Renal cortical epithelial cell (primary cell): ENCODE measurements at places on chromosomes 7 and 10. TPM values are rescaled to one million over a fixed set of nuclear protein-coding genes. Genes with fewer than 3 reads are reported as not detected.

- DNase-seq: peak; percentile 71
These were observed 36.3 kb downstream of the ARID5B start for GRCh38 chr10:61937631-61938351.

- DNase-seq: peak; percentile 42
These were observed 244.3 kb downstream of the MTERF1 start for GRCh38 chr7:91636129-91636724.

The MSMB gene
- not detected in 2 replicates for total RNA-seq

The LRMDA gene
- total RNA-seq: 8.7 and 11.7 TPM in 2 replicates

DNA sequence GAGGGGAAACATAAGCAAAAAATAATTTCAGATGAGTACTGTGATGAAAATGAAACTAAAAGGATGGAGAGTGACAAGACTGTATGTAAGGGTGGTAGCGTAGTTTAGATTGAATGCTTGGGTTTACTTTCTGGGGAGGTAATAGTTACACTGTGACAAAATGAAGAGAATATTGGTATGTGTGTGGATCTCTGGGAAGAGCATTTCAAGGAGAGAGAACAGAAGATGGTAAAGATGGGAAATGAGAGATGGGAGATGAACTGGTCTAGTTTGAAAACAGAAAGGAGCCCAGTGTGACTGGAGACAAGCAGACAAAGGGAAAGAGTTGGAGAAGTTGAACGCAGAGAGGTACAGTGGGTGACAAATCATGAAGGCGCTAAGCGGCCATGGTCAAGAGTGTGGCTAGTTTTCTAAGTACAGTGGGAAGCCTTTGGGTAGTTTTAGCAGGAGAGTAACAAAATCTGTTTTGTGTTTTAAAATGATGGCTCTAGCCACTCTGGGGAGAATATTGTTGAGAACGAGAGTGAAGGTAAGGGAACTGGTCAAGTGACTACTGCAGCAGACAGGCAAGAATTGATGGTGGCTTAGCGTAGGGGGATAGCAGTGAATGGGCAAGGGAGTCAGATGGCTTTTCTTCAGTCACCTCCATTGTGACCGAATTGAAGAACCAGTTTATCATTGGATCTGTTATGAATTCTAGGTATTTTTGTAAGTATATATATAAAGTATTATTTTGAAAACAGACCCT lies 22.6 kb downstream of the PALS2 start:
- no peak for DNase-seq

DNA sequence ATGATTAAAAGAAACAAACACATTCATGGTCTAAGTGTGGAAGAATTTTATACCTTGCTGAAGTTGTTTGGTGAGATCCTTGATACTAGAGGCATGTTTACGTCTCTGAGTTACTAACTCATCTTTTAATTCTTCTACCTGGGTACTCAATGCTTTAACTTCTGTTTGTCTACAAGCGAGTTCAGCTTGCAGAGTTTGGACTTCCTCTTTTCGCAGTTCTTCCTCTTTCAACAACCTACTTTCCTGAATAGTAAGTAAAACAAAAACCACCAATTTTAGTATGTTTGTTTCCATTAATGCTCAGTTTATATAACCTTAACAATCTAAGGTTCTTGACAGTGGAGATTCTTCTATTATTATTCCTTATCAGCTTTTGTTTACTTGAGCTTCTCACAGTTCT lies 42.9 kb downstream of the CCDC186 start:
- DNase-seq: no peak

The CPVL gene
- total RNA-seq: 18.2 and 23.2 TPM in 2 replicates

DNA sequence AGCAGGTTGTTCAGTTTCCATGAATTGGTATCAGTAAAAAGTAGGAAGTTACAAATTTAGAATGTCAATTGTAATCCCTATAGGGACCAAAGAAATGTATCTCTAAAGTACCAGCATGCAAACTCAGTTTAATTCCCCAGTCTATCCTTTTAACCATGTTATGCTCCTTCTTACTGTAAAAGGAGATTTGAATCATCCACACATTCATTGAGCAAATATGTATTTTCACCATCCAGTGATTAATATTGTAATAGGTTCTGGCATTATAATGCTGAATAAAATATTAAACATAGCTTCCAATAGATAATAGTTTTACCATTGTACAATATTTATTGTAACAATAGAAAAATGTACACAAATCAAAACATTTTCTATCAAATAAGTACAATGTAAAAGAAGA lies 228.2 kb upstream of the SEMA3A start:
- no peak for DNase-seq

GRCh38 chr7:36620166-36620708 lies 104.1 kb downstream of the AOAH start:
- DNase-seq: peak; percentile 71

- DNase-seq: no peak
These were observed 39.6 kb upstream of the CABCOCO1 start for GRCh38 chr10:61623161-61623560.

The SLC29A4 gene
- total RNA-seq: 2.6 and 39.0 TPM in 2 replicates

The GSTO2 gene
- total RNA-seq: 8.5 and 8.9 TPM in 2 replicates

DNA sequence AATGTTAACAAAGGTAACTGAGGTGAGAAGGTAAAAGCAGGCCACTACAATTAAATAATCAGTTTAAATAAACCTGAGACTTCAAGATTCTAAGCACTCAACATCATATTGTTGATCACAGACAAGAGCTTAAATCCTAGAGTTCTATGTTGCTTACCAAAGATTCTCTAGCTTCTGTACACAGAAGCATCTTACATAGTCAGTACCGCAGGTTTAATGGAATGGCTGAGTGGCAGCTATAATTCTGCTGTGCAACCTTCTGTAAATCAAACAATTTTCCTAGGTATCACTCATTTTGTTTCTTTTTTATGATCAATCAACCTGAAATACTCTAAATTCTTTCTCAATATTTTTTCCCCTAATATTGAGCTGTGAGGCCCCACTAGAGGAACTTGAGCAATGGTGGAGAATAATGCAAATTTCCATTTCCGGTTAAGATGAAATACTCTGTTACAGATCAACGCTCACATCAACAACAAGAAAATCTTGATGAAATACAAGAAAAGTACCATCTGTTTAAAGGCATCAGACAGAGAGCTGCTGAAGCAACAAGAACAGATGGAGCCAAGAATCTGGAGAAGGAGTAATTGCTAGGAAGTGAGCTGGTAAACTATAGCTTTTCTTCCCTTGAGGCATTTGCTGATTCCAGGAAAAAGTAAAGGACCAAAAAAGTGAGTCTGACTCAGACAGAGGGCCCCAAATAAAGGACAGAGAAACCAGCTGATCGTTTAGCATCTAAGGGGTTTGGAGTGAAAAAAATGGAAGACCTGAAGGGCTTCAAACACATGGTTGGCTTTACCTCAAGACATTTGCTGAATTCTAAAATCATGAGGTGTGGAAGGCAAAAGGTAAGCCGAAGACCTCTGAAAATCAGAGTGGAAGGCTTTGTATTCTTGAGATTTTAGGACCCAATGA lies 22.6 kb downstream of the PNPLA8 start:
- peak; percentile 52 for DNase-seq
